ENCODE measurements at places on chromosomes 11 and 22.

DNA sequence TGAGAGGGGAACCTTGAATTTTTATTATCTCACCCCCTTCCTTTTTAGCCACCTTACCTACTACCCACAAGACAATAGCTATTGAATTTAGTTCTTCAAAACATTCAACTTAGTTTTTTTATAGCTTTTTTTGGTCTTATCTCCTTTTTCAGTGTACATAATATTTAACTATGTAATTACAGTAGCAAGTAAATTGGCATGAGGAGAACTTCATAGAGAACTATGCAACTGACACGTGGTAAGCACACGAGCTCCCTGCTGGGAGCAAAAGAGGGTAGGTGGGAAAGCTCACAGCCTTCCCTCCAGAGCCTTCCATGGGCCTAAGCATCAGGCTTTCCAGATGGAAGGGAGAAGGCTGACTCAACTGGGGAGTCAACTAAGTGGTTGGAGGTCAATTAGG is 22.1 kb upstream of the ZDHHC13 start:
- DNase-seq, result no peak

- DNase-seq, result no peak
Observed at GRCh38 chr11:134037046-134037908, 31.6 kb upstream of the JAM3 start.

DNA sequence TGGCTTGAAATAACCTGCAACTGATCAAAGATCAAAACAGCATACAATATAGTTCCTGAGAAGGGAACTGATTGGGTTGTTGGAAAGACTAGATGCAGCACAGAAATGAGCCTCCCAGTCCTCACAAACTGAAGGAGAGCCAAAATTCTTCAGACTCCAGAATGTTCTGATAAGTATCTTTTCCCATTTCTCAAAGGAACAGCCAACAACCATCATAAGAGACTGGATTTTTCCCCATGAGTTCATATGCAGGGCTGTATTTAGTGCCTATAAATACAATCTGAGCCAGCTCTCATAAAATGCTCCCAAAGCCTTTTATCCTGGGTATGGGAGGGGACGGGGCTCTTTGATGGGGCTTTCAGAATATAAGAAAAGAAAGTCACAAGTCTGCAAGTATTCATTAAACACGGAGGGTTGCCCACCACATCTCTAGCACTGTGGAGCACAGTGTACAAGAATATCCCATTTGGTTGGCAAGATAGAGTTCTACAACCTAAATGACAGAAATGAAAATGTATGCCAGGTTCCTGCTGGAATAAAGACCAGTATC is 50.7 kb upstream of the LYVE1 start:
- DNase-seq, result no peak

- no peak for DNase-seq
Observed at GRCh38 chr11:10666556-10667520, 26.7 kb downstream of the IRAG1 start.

- no peak for DNase-seq
Observed at GRCh38 chr11:16403448-16403803, 47.1 kb upstream of the SOX6 start.

All from RPMI8226 (cell line).